ENCODE measurements at places on chromosomes 12 and 14.

GRCh38 chr14:23446291-23446851, 10.9 kb upstream of the MYH7 start:
- no peak for DNase-seq

DNA sequence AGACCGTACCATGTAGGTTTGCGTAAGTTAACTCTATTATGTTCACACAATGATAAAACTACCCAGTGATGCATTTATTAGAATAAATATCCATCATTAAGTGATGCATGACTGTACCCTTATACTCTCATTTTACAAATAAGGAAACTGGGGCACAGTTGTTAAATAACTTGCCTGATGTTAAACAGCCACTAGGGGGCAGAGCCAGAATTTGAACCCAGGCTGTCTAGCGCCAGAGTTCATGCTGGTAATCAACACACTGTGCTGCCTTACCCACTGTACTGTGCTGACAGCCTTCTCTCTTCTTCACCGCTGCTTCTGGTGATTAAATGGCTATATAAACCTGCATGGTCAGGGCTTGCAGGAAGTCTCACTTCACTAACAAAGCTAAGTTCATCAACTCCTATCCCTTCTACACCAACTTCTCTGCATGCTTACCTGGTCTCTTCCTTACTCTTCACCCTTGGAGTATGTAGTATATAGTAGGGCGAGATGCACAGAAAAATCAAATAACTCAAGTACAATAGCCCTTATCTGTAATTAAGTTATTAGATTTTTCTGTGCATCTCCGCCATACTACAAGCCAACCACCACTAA, 43.6 kb upstream of the APPL2 start:
- no peak for DNase-seq

GRCh38 chr12:93042283-93042682, 113.2 kb upstream of the EEA1 start:
- no peak for DNase-seq

- DNase-seq, result no peak
Measured at GRCh38 chr14:89476354-89476896, 59.4 kb upstream of the FOXN3 start.

GRCh38 chr12:45205165-45205825, 10.6 kb upstream of the ANO6 start:
- DNase-seq, result no peak

DNA sequence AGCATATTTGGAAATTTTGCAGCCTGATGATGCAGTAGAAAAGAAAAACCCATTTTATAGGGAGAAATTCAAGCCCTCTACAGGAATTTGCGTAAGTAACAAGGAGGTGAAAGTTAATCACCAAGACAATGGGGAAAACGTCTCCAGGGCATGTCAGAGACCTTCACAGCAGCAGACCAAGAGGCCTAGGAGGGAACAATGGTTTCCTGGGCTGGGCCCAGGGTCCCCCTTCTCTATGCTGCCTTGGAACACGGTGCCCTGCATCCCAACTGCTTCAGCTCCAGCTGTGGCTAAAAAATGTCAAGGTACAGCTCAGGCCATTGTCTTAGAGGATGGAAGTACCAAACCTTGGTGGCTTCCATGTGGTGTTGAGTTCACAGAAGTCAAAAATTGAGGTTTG, 6.5 kb upstream of the KRT6C start:
- no peak for DNase-seq

- DNase-seq, result no peak
Measured at GRCh38 chr12:113427882-113428281, 5.7 kb downstream of the SDSL start.

DNA sequence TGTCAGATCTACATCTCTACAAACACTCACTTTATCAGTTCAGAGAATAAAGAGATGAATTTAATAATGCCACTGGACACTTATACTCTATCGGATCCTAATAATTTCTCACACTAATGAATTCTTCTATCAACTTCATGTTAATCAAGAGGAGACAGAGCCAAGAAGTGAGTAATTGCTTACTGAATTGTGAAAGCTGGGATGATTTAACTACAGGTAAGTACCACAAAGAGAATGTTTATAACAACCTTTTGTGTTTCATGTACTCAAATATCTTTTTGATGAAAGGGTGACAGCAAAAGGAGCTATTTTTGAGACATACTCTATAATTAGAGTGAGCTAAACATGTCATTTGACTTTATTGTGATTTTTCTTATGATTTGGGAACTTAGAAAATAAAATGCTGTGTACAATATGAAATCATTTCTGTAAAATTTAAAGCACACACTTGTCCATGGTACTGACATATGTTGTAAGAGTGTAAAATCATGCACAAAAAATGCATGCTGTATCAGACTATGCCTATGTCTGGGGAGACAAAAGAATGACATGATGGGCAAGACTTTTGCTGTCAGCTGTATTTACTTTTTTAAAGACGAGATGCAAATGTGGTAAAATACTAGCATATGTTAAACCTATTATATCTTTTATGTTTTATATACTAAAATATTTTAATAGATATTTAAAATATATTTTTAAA, 361.2 kb downstream of the CCER1 start:
- DNase-seq, result no peak

DNA sequence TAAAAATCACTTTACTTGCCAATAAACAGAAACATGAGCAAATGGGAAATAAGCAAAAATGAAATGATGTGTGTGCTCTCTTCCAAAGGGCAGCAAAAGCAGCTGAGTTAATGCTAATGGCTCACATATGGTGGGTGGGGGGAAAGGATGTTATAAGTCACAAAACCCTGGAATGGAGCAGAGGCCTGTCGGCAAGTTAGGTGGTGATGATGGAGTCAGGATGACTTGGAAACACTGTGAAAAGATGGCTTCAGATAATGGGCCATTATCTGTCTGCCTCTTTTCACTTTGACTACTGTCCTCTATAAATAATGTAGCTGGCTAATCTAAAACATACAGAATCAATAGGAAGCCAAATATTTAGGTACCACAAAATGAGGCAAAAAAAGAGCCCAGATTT, 228.7 kb downstream of the APAF1 start:
- DNase-seq, result no peak

GRCh38 chr12:58189030-58189429, 247.7 kb downstream of the ATP23 start:
- no peak for DNase-seq

DNA sequence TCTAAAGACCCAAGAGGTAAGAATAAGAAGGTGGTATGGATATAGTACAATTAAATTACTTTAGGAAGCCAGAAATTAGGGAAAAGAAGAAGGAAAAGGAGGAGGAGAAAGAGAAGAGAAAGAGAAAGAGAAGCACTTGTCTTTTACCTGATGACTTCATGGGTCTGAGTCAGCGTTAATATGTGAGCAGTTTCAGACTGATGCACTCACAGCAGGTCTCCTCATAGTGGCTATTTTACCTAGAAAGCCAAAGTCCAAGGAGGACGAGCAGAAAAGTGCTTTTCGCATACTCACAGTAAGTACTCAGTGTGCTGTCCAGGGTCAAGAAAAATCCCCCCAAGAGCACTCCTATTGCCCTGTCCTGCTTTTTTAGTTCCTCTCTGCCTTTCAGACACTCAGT, 222.1 kb downstream of the C12orf42 start:
- no peak for DNase-seq
